Fibroblast of gingiva (primary cell): ENCODE measurements at places on chromosomes 16 and 17.

- DNase-seq, result peak; percentile 67
These were observed at the start of gene LDHD for GRCh38 chr16:75116081-75116910. Gene LDHD (minus strand): TSS chr16:75116780. CDS start chr16:75116720, 60 bp downstream.

GRCh38 chr17:58786586-58787295 is 31.1 kb downstream of the PPM1E start:
- peak; percentile 49 for DNase-seq

DNA sequence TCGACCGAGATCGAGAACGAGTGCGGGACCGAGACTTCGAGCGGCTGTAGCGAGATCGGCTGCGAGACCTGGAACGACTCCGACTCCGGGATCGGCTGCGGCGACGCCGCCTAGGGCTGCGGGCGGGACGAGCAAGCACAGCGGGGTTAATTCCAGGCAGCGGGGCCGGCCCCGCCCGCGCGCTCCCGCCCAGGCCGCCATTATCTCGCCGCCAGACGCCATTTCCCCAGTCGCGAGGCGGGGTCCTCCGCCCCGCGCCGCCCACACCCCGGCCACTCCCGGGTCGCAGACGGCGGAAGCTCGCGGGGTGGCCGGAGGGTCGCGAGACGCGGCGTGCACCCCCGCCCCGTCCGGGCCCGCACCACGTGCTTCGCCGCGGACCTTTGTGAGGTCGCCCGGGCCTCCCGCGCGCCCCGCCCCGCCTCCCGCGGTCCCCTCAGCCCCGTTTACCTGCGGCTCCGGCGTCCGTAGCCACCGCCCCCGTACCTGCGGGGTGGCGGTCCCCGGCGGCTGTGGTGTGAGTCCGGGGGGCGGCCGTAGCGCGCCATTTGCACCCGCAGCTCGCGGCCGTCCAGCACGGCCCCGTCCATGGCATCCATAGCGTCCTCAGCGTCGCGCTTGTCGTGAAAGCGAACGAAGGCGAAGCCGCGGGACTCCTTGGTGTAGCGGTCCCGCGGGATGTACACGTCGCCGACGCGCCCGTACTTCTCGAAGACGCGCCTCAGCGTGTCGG is 616 bp downstream of the SRSF2 start:
- peak; percentile 79 for DNase-seq

- DNase-seq, result no peak
These were observed 407 bp downstream of the HS3ST6 start for GRCh38 chr16:1917665-1918350.

DNA sequence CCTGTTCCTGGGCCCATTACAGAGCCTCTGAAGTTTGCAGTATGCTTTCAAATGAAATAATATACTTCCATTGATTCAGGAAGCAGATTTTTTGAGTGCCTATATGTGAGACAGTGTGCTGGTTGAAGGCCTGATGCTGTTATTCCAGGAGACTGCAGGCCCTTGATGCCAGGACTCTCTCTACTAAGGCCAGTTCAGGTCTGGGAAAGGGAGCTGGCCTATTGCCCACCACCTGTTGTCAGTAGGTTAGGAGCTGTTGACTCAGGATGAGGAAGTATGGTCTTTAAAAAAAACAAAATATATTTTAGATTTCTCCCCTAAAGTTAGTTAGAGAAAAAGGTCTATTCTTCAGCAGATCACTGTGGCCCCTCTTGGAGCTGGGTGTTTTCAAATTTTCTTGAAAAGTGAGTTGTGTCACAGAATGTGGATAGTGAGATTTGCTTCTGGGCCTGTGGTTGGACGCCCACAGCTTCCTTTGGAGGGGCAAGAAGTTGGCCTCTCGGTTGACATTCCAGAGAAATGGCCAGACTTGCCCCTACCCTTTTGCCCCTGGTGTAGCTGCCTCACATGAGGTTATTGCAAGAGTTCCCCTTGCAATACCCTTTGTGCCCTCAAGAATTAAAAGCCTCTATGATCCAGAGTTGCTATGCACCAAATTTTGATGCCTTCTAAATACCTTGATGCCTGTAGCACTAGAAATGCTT is 7.9 kb downstream of the ESRP2 start:
- DNase-seq, result no peak

GRCh38 chr17:50708050-50709000 is 611 bp upstream of the ANKRD40 start:
- DNase-seq, result peak; percentile 23
